ENCODE measurements at places on chromosomes 16 and 17.

- no peak for DNase-seq
Measured at GRCh38 chr17:40313668-40314583, 4.9 kb downstream of the RARA start.

- no peak for DNase-seq
Measured at GRCh38 chr17:43545383-43545632, 832 bp downstream of the ETV4 start.

DNA sequence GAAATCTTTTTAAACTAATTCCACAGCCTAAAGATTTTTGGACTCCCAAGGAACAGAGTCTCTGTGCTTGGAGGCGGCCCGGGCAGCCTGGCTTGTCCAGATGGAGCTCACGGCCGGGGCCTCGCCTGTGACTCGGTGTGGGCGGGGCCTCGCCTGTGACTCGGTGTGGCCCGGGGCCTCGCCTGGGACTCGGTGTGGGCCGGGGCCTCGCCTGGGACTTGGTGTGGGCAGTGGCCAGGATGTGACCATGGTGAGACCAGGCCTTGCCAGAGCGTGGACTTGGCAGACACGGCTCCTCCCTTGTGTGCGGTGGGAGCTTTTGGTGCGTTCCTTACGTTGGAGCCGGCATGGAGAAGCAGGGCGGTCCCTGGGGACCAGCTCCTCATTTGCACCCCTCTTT, 92.3 kb downstream of the METRNL start:
- no peak for DNase-seq

DNA sequence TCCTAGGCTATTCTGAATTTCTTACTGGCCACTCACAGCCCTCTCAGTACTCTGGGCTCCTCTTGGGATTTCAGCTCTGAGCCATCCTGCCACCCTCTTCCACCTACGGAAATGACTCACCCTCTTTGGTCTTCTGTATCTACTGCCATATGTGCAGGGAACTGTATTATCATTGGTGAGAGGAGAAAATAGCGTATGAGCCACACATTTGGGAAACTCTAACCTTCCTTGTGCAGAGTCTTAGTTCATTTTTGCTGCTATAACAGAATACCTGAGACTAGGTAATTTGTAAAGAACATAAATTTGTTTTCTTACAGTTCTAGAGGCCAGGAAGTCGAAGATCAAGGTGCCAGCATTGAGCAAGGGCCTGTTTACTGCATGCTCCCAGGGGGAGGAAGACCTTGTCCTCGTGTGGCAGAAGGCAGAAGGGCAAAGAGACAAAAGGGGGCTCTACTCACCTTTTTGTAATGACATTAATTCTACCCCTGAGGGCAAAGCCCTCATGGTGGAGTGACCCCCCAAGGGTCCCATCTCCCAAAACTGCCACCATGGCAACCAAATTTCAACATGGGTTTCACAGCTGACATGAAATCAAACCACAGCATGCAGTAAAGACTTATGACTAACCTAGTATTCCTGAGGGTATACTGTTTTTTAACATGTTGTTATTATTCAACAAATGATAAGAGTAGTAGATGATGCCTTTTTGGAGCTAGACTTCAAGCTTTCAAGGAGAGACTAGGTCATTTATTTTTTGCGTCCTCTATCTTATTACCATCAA, 191.8 kb downstream of the PRKCA start:
- no peak for DNase-seq

GRCh38 chr17:45171338-45172231, 9.9 kb downstream of the HEXIM2 start:
- no peak for DNase-seq

DNA sequence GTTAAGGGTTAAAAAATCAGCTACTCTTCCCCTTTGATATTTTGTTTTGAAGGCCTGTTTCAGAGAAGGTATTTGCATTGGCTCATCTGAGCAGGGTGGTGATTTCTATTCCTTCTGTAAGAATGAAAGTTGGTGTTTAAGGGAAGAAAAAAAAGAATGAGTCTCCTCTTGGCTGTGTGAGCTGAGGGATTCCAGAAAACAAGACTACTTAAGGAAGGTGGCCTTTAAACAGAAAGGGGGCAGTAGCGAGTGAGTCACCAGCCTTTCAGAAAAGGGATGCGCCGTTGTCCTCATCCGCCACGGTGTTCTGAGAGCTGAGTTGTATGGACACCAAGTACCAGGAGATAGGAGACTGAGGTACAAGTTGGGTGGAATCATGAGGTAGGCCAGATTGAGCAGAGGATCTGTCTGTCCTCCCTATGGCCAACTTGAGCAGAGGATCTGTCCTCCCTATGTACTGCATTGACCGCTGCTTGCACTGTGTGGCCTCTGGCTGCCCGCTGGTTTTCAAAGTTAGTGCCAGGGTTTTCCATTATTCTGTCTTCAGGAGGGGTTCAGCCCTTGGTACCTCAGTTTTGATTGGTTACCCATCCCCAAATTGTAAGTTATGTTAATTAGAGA, 8.2 kb downstream of the PRKCA start:
- DNase-seq, result no peak

GRCh38 chr17:14318918-14319205, 18.0 kb downstream of the HS3ST3B1 start:
- DNase-seq, result no peak

GRCh38 chr16:24800586-24800985, 45.2 kb upstream of the SLC5A11 start:
- DNase-seq, result no peak

GRCh38 chr16:81319221-81319912, 4.6 kb downstream of the GAN start:
- no peak for DNase-seq

GRCh38 chr17:71217769-71218168, 903.1 kb upstream of the SOX9 start:
- no peak for DNase-seq

DNA sequence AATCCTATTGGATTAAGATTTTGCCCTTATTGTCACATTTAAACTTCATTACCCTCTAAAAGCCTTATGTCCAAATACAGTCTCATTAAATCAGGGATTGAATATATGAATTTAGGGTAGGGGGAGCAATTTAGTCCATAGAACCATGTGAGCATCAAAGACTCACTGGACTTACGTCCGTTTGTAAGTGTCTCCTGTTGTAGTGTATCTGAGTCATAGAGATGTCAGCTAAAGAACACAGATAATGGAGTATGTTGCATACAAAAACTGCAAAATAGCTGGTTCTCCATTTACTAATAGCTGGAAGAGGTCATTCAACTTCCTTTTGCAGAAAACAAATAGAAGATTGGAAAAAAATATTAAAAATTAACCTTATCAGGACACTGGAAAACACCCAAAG, 599.1 kb upstream of the SOX9 start:
- DNase-seq, result no peak

DNA sequence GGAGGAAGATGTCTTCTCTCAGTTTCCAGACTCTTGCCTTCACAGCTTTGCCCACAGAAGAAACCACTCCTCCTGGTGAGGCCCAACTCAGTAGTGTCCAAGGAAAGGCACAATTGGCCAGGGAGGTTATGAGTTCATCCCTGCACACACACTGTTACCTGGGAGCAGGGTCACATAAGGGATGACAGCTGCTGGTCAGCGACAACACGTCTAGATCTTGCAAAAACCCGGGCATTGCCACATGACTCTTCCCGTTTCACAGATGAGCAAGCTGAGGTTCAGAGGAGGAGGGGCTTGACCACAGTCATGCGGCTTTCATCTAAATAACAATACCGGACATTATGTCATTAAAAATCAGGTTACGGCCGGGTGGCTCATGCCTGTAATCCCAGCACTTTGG, 186.0 kb downstream of the COPRS start:
- DNase-seq, result no peak

- peak; percentile 64 for DNase-seq
Measured at GRCh38 chr17:1122533-1123392, 57.0 kb downstream of the ABR start.

Data from stimulated activated CD4-positive, alpha-beta T cell treated with anti-CD3 and anti-CD28 coated beads, Interleukin-15, amount 100 ng/mL, for 1 hour (primary cell).